ENCODE measurements at places on chromosomes 4 and X.
A peak's percentile ranks its signal among the peaks of the same experiment; 100 is the strongest.

DNA sequence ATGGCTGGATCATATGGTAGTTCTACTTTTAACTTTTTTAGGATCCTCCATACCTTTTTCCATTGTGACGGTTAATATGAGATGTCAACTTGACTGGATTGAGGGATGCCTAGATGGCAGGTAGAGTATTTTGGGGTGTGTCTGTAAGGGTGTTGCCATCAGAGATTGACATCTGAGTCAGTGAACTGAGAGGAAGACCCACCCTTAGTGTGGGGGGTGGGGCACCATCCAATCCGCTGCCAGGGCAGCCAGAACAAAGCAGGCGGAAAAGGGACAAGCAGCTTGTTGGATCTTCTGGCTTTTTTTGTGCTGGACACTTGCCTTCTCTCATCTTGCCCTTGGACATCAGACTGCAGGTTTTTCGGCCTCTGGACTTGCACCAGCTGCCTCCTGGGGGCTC is 168.5 kb upstream of the CXCL13 start:
- no peak for DNase-seq

- DNase-seq = no peak
Measured at GRCh38 chr4:11081006-11081405, 347.7 kb downstream of the HS3ST1 start.

GRCh38 chrX:83508006-83508405 is at the start of gene POU3F4:
TSS of gene POU3F4 (plus strand) at chrX:83508290. CDS start at chrX:83508325, 35 bp downstream.
- DNase-seq = no peak

- no peak for DNase-seq
Measured at GRCh38 chrX:51407520-51408409, 75.1 kb downstream of the NUDT10 start.

DNA sequence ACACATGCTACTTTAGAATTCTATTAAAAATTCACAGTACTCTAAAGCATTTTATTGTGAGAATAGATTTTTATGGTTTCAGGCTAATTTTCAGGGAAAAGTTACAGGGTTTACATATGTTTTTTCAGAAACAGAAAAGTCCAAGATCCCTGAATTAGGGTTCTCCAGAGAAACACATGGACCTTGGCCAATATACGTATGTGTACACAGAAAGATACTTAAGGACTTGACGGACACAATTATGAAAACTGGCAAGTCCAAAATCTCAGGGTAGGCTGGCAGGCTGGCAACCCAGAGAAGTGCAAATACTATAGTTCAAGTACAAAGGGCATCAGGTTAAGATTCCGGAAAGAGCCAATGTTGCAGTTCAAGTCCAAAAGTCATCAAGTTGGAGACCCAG is 1897.8 kb upstream of the PCDH10 start:
- no peak for DNase-seq

DNA sequence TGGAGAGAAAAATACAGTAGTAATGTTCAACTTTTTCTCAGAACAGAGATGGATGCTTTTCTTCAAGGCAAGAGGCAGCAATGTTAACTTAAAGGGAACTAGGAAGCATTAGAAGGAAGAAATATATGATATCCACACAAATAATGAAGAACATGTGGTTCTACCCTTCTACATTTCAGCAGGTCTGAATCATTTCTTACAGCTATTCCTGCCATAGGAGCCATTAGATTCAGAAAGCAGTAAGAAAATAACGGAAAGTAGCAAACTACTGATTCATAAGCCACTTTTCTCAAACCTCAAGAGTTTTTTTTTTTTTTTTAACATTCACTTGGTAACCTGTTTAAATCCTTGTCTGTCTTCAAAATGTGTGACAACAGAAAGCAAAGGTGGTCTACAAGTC is 1251.6 kb upstream of the AGA start:
- no peak for DNase-seq

DNA sequence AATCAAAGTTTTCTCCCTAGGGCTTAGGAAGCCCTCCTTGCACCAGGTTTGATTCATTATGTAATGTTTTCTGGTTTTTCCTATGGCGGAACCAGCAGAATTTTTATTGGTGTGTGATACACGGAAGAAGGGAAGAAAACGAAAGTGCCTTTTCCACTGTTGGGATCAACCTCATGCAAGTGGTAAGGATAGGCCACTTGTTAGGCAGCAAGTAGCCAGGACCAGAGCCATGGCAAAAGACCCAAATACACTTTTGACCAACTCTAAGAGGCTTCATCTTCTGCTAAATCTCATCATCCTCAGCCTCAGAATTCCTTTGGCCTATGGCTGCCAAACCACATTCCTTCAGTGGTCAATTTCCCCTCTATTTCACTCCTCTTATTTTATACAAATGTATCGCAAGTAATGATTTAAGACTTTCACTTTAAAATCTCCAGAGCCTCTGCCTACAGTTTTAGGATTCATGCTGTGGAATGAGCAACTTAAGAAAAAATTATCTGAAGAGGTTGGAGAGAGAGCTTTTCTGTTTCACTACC is 21.2 kb downstream of the PPAT start:
- DNase-seq = no peak

DNA sequence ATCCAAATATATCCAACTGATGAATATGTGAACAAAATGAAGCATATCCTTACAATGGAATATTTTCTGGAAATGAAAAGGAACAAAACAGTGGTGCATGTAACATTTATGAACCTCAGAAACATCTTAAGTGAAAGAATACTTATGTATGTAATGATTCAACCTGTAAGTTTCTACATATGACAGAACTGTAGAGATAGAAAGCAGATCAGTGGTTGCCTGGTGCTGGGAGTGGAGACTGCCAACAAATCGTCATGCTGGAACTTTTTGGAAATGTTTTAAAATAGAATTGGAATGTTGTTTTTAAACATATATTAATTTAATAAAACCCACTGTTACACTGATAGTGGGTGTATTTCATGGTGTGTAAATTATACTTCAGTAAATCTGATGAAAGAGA is 667.5 kb downstream of the RAPGEF2 start:
- DNase-seq = no peak

GRCh38 chr4:85209161-85209560 is 242.7 kb upstream of the WDFY3 start:
- no peak for DNase-seq

DNA sequence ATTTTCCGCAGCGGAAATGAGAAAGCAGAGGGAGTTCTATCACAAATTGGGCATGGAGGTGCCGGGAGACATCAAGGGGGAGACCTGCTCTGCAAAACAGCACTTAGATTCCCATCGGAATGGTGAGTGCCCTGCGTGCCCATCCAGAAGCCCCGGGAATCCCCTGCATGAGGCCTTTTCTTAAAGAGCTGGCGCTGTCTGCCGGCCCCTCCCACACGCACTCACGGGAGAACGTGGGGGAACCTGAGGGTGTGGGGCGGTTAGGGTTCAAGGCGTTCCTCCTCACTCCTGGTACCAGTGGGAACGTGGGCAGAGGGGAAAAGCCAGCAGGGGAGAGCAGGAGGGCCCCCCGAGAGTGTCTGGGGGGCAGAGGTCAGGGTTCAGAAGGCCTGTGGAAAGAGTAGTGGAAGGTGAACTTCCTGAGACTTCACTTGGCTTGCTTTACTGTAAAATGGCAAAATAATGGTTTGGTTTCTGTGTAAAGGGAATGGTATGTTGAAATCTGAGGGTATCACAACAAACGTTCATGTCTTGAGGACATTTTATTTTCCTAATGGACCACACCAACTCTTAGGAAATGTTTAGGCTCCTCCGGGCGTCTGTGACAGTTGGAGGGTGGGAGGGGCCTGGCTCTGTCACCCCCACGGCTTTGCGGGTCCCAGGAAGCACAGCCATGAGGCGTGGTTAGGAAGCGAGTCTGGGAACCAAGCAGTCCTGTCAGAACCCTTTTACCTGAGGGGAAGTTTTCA is 38.0 kb downstream of the PCGF3 start:
- DNase-seq = peak; percentile 42

DNA sequence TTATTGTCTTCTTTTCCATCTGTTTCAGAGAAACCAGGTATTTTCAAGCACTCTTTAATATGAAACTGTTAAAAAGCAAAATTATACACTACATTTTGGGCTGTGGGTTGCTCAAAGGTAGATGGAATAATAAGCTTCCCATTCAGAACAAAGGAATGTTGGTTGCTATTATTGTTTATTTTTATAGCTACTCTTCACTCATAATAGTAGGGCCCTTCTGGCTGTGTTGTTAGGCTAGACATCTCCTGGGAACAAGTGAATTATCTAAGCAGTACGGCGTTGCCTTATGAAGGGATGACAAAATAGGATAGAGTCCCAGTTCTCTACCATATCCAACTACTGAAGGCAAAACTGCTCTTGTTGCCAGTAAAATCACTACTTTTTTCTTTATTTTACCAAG is 34.2 kb downstream of the TENM3 start:
- DNase-seq = no peak

DNA sequence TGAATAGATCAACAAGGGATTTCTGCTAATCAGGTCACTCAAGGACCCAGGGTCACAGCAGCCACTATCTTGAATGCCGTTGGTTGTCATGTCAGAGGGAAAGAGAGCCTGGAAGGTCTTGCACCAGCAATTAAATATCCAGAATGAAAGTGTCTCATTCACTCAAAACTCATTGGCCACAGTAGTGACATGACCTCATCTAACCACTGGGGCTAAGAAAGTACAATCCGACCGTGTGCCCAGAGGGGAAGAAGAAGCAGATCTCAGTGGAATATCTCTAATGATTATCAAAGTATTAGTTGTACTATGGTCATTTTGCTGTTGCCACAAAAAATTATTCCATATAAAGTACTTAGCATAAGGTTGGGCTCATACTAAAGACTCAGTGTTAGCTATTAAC is 210.0 kb downstream of the QDPR start:
- DNase-seq = no peak
